A172 (cell line): ENCODE measurements at places on chromosomes 7 and 10. TPM values are rescaled to one million over a fixed set of nuclear protein-coding genes. Genes with fewer than 3 reads are reported as not detected.

Gene RBP4
- not detected in 2 replicates for total RNA-seq

Gene PRSS1
- total RNA-seq = not detected in 2 replicates

Gene GET4
- 55.3 and 56.3 TPM in 2 replicates for total RNA-seq

Gene ERVW-1
- not detected in 2 replicates for total RNA-seq

Gene CPA2
- total RNA-seq = not detected in 2 replicates

Gene NET1
- 40.8 and 52.1 TPM in 2 replicates for total RNA-seq

Gene CDC14C
- 0.09 TPM in 1 of 2 replicates, not detected in the other for total RNA-seq

Gene COL28A1
- 0.26 TPM in 1 of 2 replicates, not detected in the other for total RNA-seq

Gene LIPK
- total RNA-seq = not detected in 2 replicates

Gene PAX4
- not detected in 2 replicates for total RNA-seq

Gene PGAM2
- not detected in 2 replicates for total RNA-seq

Gene INHBA
- total RNA-seq = 0.34 and 0.53 TPM in 2 replicates

Gene AGMO
- 0.43 TPM in 1 of 2 replicates, not detected in the other for total RNA-seq

Gene FOXI2
- total RNA-seq = not detected in 2 replicates

Gene CPXM2
- total RNA-seq = not detected in 2 replicates

Gene HIPK2
- total RNA-seq = 3.6 and 4.0 TPM in 2 replicates

Gene SLC16A9
- total RNA-seq = 28.7 and 34.1 TPM in 2 replicates

Gene GPR26
- total RNA-seq = not detected in 2 replicates

Gene TRPV5
- 0.22 TPM in 1 of 2 replicates, not detected in the other for total RNA-seq

Gene PRR15
- total RNA-seq = 0.41 TPM in 1 of 2 replicates, not detected in the other

Gene AGBL3
- 0.07 and 1.9 TPM in 2 replicates for total RNA-seq
